ENCODE measurements at places on chromosomes 16 and 17.
A peak's percentile ranks its signal among the peaks of the same experiment; 100 is the strongest.

DNA sequence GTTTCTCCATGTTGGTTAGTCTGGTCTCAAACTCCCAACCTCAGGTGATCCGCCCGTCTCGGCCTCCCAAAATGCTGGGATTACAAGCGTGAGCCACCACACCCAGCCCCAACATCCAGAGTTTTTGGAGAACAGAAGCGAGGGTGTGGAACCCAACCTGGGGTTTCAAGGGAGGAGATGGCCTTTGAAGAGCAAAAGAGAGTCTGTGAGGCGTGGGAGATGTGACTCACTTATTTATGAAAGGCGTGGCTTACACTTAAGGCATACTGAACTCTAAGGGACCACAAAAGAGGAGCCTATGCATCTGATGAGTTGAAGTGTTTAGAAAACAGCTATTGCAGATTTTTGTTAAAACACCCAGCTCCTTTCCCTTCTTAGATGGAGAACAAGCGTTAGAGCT lies 18.9 kb downstream of the ARSG start:
- DNase-seq, result peak; percentile 14

GRCh38 chr16:51898872-51899271 lies 648.1 kb downstream of the TOX3 start:
- DNase-seq, result no peak

DNA sequence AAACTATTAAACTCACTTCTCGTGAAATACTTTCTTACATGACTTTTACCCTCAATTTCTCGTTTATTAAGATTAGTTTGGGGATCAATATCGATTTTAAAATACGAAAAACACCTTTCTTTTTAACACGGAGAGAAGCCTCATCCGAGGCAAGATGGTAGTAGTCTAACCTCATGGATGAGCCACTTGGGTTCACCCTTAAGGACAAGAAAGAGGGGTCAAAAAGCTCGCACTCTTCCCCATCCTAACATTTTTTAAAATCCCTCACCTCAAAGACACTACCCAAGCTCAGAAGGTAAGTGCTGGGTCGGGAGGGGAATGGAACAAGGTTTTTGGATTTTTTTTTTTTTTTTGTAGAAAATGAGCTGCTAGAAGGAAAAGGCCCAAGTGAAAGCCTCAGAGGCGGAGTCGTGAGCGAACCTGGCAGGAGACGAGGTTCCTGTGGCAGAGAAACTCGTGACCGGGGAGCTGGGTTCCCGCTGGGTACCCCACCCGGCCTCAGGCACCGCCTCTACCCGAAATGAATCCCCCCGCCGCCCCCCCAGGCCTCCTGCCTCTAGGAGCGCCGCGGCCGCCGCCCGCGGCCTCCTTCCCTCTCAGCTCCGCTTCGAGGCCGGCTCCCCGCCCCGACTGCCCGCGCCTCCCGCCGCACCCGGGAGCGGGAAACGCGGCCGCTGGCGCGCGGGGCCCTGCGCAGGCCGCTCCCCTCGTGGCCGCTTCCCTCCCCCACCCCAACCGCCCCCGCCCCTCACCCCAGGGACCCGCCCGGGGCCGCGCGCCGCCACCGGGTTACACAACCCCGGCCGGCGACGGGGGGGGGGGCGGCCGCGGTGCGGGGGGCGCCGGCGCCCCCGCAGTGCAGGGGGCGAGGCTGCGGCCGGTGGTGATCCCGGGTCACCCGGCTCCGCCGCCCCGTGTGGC lies 1.6 kb downstream of the NUFIP2 start:
- peak; percentile 33 for DNase-seq

GRCh38 chr16:88295671-88296436 lies 86.9 kb upstream of the ZNF469 start:
- no peak for DNase-seq

DNA sequence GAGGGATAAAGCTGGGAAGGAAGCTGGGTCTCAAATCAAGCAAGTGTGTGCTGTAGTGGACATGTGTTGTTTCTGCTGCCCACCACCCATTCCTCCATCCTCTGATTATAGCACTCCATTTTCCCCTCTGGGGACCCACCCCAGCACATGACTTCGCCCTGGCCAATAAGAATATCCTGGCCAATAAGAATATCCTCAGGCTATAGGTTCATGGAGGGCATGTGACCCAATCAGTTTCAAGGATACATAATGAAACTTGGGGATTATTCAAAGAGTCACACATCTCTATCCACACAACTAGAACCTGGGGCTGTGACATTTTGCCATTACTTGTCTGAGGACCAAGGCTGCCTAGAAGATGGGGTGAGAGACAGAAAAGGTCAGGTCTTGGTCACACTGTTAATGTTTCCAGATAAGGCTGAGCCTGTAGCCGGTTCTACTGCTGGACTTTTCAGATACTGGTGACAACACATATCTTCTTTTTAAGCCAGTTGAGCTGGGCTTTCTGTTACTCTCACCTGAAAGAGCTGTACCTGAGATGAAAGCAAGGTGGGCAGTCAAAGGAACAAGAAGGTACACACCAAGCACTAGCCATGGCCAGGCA lies 33.7 kb downstream of the MYO18A start:
- no peak for DNase-seq

DNA sequence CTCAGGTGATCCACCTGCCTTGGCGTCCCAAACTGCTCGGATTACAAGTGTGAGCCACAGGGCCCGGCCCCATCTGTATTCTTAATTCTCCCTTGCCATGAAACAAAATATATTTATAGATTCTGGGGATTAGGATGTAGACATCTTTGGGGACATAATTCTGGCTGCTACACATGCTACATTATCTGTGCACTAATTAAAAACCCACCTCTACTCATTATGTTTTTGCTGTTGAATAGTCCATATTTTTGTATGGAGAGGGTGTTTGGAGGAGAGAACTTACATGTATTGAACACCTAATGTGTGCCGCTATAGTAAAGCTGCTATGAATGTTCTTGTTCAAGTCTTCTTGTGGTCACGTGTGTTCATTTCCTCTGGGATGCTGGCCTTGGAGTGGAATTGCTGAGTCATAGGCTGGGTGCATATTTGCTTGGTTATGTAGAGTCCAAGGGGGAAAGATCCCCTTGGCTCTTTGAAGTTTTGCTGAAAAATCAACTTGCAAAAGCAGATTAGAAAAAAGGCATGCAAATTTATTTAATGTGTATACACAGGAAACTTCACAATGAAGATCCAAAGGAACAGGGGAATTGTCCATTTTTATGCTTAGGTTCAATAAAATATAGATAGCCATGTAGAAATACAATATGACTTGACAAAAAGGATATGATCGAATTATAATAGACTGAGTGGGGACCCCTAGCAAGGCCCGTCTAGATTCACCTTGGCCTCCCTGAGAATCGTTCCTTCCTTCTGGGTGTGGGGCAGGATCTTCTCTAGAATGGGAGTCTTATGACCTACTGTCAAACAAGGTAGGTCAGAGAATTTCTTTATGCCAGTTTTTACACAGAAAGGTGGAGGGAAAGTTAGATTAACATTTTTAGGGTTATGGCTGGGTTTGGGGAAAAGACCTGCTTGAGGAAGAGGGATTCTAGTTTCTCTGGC lies 42.1 kb upstream of the GPRC5B start:
- no peak for DNase-seq

- no peak for DNase-seq
These were observed 130 bp downstream of the CCDC78 start for GRCh38 chr16:726188-726437.

- DNase-seq, result no peak
These were observed 242.4 kb upstream of the SALL1 start for GRCh38 chr16:51393381-51394005.

DNA sequence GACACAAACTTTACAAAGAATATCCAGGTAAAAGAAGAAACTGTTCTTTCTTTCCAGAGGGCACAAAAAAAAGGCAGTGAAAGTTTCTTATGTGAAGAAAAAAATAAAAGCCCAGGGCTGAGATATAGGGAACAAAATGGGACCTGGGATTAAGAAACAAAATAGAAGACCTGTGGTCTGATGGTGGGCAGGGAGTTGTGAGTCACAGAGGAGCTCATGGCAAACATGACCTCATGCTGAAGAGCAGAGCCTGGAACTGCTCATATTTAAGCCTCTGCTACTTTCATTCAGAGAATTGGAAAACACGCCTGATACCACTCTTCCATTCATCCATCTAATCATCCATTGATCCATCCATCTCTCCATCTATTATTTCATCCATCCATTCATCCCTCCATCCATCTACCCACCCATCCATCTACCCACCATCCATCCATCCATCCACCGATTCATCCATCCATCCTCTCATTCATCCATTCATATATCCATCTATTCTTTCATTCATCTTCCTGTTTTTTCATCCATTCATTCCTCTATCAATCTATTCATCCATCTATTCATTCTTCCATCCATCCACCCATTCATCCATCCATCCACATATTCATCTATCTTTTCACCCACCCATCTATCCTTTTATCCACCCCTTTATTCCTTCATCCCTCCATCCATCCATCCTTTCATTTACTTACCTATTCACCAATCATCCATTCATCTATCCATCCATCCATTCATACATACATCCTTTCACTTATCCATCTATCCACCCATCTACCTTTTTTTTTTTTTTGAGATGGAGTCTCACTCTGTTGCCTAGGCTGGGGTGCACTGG lies 30.0 kb downstream of the WFDC1 start:
- DNase-seq, result no peak

DNA sequence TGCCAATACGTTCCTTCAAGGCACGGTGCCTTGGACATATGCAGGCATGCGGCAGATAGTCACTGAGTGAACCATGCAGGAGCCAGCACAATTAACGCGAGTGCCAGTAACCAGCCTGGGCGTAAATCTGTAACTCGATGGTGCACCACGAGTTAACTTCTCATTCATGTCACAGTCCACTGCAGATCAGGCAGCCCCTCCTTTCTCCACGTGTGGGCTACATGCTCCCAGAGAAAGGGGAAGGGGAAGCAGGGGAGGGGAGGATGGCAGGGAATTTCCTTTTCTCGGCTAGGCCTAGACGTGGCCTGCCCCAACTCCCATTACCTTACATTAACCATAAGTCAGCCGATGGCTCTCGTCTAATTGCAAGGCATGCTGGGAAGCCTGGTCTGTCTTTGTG lies 287.9 kb downstream of the CPPED1 start:
- DNase-seq, result no peak

DNA sequence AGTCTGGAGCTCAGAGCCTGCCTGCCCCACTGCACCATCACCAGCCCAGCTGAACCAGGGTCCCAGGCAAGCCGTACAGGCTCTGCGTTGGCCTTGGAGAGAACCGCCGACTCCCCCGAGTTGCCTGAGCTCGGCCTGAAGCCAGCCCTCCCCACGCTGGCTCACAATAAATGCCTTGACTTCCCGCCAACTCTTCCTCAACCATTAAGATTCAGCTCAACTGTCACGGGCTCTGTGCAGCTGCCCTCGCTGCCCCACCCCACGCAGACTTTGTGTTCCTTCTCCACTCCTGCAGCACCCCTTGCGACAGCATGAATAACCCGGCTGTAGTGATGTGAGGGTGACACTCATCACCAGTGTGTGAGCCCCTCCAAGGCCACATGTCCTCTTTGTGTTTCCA lies 4.8 kb upstream of the QPRT start:
- no peak for DNase-seq

DNA sequence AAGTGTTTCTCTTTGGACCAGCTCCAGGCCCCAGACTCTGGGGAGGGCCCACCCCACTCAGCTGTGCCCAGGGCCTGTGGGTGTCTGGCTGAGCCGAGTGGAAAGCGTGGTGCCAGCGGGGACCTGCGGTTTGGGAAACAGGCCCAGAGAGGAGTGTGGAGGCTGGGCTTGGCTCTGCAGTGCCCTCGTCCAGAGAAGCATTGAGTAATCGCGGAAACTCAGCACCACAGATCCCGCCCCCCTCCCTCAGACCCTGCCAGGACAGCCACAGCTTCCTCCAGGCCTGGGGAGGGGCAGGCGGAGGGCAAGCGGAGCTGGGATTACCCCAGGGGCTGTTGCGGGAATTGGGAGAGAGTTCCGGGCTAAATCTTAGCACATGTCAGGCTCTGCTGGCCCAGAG lies 14.6 kb upstream of the PITPNA start:
- no peak for DNase-seq

DNA sequence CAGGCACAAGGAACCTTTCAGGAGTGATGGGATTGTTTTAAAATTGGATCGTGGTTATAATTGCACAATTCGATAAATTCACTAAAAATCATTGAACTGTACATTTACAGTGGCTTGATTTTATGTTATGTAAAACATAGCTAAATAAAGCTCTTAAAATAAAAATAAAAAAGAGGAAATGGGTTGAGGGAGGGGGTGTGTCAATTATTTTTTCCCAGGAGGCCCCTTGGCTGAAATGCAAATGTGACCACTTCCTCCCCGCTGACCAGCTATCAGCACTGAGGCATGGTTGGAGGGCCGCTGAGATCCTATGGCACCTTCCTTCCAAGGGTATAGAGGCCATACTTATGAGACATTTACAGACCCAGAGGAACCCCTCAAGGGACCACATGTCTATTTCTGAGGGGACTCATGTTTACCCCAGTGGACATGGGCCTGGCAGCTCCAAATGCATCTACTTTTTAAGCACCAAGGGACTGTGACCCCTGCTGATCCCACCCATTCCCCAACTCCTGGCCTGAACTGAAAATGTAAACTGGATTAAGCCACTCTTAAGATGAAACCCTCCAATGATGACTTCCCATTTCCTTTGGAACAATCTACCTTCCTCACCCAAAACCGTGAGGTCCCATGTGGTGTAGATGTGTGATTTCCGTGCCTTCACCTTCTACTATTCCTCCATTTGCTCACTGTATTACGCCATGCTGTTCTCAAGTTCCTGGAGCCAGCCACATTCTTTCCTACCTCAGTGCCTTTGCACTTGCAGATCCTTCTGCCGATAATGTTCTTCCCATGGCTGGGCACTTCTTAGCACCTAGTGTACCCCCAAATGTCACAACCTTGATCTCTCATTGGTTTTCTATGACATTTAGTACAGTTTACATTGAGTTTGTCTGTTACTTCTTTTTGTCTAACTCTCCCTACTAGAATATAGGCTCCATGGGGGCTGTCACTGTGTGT lies 2.8 kb upstream of the IL21R start:
- no peak for DNase-seq

DNA sequence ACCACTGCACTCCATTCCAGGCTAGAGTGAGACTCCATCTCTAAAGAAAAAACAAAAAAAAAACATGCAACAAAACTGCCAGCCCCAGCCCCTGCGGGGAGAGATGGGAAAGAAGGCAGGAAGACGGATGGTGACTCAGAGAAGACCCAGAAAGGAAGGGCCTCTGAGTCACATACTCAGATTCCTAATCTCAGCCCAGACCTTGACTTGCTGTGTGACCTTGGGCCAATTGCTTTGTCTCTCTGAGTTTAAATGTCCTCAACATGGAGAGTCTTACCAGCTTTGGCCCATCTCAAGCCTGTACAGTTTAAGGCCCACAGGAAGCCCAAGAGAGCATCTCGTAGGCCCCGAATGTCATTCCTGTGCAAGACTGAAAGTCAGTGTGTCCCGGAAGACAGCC lies 86.5 kb upstream of the LHX1 start:
- DNase-seq, result no peak

GRCh38 chr17:57536789-57537523 lies 208.1 kb downstream of the CCDC182 start:
- DNase-seq, result no peak

Measured in activated CD4-positive, alpha-beta T cell treated with anti-CD3 and anti-CD28 coated beads for 24 hours (primary cell).